ENCODE measurements at places on chromosomes 12 and 14.

DNA sequence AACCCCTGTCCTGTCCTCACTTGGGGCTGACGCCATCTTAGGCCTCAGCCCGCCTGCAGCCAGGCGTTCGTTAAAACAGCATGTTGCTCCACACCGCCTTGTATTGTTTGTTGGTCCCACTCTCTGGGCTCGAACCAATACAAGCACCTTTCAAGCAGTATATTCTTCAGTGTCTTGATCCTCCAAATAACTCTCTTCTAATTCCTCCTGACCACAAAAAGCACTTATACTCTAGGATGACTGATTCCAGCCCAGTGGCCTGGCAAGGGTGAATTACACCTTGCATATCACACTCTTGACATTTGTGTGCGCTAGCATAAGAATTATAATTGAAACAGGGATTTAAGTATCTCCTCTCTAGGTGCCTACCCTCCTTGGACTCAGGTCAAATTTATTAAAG, 7.1 kb downstream of the CCER1 start:
- DNase-seq = no peak

DNA sequence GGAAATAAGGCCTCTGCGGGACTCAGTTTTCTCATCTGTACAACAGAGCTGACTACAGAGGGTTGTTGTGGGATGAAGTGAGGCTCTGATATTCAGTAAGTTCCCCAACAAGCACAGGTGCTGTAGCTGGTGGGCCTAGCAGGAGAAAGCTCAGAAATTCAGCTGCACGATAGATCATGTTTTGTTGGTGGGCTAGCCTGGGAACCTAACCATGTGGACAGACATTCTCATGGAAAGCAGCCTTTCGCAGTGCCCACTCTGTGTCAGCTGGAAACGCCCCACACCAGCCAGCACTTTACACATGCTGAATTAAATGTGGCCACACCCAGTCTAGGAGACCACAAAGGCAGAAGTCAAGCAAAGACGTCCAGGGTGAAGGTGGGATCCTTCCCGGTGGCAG, 16.1 kb downstream of the PITPNM2 start:
- no peak for DNase-seq

DNA sequence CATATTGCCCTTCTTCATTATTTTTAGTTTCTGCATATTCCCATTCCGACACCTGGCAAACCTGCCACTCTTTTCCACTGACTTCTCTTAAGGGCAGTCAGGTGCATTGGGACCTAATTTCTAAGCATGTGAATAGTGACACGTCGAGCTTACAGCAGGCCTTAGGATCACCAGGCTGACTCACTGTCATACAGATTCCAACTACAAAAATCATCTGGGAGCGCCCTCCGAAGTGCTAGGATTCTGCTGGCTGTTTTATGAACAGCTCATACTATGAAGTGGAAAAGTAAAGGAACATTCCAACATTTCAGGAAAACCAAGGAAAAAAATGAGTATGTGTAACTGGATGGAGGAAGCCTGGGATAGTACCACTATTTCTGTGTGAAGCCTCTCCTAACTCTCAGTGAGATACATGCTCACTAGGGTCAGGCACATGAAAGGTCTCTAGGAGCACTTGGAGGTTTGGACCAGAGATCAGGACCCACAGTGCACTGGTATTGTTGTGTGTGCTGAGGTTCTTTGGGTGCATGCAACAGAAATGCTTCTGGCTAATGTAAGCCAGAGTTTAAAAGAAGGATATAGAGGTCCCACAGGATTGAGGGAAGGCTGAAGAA, 257.4 kb downstream of the ZFP36L1 start:
- peak; percentile 81 for DNase-seq

- DNase-seq = peak; percentile 47
These were observed 3.5 kb upstream of the KLC1 start for GRCh38 chr14:103625356-103626095.

DNA sequence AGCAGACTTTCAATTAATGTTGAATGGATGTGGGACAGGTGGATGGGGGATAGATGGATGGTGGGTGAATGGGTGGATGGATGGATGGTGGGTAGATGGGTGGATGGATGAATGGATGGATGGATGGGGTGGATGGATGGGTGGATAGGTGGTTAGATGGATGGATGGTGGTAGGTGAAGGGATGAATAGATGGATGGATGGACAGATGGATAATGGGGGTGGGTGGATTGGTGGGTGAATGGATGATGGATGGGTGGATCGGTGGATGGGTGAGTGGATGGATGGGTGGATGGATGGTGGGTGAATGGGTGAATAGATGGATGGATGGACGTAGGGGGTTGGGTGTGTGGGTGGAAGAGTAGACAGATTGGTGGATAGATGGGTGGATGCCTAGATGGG, 14.0 kb upstream of the INF2 start:
- no peak for DNase-seq

- DNase-seq = no peak
These were observed 16.4 kb upstream of the ARID2 start for GRCh38 chr12:45713078-45713477.

GRCh38 chr12:86826051-86826450, 569.9 kb upstream of the MGAT4C start:
- no peak for DNase-seq

DNA sequence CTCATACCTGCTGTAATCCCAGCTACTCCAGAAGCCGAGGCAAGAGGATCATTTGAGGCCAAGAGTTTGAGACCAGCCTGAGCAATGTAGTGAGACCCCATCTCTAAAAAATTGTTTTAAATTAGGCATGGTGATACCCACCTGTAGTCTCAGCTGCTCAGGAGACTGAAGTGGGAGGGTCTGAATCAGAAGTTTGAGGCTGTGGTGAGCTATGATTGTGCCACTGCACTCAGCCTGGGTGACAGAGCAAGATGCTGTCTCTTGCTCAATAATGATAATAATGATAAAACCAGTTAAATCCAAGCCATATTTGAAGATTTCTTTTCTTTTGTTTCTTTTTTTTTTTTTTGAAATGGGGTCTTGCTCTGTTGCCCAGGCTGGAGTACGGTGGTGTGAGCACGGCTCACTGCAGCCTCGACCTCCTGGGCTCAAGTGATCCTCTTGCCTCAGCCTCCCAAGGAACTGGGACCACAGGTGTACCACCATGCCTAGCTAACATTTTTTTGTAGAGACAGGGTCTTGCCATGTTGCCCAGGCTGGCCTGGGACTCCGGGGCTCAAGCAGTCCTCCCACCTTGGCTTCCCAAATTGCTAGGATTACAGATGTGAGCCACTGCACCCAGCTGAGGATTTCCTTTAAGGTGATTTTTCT, 12.8 kb downstream of the PSMA6 start:
- DNase-seq = no peak

GRCh38 chr12:63894132-63894531, 49.6 kb downstream of the SRGAP1 start:
- DNase-seq = no peak

DNA sequence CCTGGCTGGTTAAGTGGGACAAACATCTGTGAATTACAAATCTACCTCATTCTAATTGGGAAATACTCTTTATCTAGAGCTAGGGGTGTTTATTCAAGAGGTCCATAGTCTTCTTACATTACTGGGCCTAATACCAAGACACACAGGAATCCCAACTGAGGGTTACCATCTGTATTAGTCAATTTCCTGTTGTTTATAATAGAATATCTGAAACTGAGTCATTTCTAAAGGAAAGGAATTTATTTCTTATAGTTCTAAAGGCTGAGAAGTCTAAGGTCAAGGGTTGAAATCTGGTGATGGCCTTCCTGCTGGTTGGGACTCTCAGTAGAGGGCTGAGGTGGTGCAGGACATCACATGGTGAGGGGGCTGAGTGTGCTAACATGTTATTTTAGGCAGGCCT, 36.0 kb downstream of the RTRAF start:
- no peak for DNase-seq

GRCh38 chr14:37813732-37814131, 218.3 kb downstream of the TTC6 start:
- DNase-seq = no peak

- DNase-seq = no peak
These were observed 18.7 kb upstream of the SMCO2 start for GRCh38 chr12:27427824-27428223.

DNA sequence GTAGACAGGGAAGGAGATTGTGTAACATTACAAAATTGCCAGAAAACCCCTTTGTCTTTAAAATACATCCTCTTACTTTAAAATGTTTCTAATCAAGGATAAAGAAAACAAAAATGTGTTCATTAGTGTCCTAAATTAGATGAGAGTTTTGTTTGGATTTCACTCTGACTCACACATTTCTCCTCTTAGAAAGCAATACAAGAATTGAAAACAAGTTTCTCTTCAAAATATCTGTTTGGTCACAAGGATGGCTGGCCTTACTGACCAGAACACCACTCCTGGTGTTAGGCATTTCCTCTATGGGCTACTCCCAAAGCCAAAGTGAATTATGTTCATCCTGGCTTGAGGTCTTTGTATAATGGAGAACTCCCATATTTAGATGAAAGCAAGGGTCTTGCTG, 6.4 kb downstream of the GUCY2C start:
- no peak for DNase-seq

DNA sequence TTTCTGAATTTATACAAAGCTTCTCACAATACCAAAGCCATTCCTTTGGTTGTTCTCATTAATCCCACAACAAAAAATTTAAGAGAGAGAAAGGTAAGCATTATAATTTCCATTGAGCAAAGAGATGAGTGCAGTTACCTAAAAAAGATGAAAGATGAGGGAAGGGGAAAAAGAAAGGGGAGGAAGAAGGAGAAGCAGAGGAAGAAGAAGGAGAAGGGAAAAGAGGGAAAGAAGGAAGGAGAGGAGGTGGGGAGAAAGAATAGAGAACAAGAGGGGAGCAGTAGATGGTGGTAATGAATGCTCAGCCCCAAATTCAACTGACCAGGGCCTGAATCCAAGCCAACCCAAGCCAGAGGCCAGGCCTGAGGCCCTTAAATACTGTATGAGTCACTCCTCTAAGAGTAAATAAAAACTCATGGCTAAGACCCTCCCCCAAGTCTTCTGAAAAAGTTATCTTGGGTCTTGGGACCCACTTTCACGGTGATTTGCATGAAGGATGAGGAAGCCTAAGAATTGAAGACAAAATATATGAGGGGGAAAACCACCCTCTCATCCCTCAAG, 144.6 kb downstream of the ITPR2 start:
- DNase-seq = no peak

DNA sequence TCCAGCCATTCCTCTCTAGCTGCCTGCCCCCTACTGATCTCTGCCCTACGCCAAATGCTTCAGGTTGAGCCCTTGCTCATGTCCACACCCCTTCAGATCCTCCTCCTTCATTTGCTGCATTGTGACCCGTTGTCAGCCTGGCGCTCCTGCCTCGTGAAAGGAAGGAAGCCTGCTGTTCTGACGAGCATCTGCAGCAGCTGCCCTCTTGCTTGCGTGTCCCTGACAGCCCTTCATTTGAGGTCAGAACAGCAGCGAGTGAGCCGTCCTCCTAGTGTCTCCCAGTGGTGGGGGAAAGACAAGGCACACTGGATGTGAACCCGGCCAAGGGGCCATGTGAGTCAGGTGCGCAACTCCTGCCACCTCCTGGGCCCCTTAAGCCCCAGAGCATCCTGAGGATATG, 3.0 kb upstream of the PIANP start:
- no peak for DNase-seq

DNA sequence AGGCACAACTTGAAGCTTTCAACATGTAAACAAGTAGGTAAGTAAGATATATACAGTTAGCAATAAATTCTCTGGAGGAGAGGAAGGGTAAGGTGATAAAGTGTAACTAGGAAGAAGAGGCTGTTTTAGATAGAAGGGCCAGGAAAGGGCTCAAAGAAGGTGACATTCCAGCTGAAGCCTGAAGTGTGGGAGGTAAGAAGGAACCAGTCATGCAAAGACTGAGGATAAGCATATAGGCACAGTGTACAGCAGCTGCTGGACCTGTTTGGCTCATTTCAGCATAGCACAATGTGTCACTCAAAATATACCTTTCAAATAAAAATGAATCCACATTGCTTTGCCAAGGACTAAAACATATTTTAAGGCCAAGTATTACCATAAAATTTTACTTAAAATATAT, 28.6 kb upstream of the ARL1 start:
- no peak for DNase-seq

- DNase-seq = no peak
These were observed 2.1 kb upstream of the UBC start for GRCh38 chr12:124916374-124917134.

- DNase-seq = no peak
These were observed 79.6 kb downstream of the ITPK1 start for GRCh38 chr14:93035917-93036651.

DNA sequence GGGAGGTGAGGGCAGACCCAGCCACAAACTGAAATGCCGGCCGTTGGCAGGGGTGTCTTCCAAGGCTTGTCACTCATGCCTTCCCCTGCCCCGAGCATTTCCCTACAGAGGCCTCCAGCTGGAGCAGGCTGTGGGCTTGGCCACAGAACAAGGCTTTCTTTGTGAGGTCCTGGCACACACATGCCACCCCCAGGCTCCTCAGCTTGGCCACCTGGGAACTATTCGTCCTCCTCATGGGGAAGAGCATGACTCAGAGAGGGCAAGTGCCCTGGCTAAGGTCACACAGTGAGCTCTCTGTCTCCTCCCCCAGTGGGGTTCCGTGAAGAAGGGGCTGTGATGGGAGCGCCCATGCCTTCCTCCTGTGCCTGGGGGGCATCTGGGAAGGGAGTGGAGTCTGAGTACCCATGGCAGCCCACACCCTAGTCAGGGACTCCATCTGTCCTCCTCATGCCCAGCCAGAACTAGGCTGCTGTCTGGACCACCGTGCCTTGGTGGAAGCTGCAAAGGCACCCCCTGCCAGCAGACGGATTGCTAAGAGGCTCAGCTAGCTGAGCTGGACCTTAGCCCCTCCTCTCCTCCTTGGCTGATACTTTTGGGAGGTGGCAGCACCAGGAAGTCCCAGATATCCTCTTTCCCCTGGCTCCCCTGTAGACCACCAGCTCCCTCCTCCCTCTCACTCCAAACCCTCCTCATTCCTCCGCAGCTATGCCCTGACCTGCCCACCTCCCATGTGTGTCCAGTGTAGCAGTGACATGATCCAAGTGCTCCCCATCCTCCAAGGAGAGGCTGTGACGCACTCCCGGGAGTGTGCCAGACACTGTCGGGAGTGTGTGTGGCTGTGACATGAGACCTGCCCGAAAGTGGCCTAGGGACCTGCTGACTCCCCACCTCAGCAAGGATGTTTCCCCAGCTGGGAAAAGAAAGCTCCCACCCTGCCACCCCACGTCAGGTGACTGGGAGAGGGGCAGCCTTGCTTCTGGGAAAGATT, 21.4 kb downstream of the ABCB9 start:
- peak; percentile 28 for DNase-seq

- no peak for DNase-seq
These were observed 19.1 kb upstream of the SYNE2 start for GRCh38 chr14:63833728-63834127.

DNA sequence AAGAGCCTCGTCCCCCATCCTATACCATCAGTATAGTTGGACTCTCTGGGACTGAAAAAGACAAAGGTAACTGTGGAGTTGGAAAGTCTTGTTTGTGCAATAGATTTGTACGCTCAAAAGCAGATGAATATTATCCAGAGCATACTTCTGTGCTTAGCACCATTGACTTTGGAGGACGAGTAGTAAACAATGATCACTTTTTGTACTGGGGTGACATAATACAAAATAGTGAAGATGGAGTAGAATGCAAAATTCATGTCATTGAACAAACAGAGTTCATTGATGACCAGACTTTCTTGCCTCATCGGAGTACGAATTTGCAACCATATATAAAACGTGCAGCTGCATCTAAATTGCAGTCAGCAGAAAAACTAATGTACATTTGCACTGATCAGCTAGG, 13.6 kb downstream of the ARHGAP5 start:
- DNase-seq = no peak

All from SW 1271 (cell line).